Caco-2 (cell line): ENCODE measurements at places on chromosomes 5 and 9. TPM values are rescaled to one million over a fixed set of nuclear protein-coding genes. Genes with fewer than 3 reads are reported as not detected.
A peak's percentile ranks its signal among the peaks of the same experiment; 100 is the strongest.

ENTPD2 gene
- total RNA-seq = 2.9 and 3.4 TPM in 2 replicates

PRUNE2 gene
- total RNA-seq = 3.5 and 3.7 TPM in 2 replicates

GRCh38 chr5:179242676-179243075, 102.6 kb downstream of the ADAMTS2 start:
- no peak for DNase-seq
- no peak overlapping the region for H3K27ac ChIP-seq
- no peaks in the 10 kb centered on the region for H3K27me3 ChIP-seq
- no peaks in the 10 kb centered on the region for H3K36me3 ChIP-seq

DNA sequence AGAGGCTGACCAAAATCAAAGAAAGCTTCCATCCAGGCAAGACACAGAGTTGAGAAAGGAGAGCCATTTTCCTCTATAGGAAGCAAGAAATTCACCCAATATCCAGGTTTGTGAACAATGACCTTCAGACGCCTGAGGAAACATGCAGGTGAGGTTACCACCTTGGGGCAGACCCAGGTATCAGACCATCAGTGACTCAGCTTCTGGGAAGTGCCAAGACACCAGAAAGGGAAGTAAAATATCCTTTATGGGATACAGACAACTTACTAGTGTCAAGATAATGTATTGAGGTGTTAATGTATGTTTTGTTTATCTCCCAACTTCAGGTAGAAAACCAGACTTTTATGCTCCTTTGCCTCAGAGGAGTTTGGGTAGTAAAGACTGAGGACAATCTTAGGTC, 2.2 kb upstream of the DTWD2 start:
- H3K4me1 ChIP-seq = peaks cover 24% of the 10 kb centered on the region
- peak overlapping the region; percentile 89 for H3K27ac ChIP-seq
- H3K36me3 ChIP-seq = no peaks in the 10 kb centered on the region
- H3K27me3 ChIP-seq = no peaks in the 10 kb centered on the region
- no peak for DNase-seq
- H3K4me3 ChIP-seq = no peak overlapping the region
